ENCODE measurements at places on chromosomes 4 and X.

DNA sequence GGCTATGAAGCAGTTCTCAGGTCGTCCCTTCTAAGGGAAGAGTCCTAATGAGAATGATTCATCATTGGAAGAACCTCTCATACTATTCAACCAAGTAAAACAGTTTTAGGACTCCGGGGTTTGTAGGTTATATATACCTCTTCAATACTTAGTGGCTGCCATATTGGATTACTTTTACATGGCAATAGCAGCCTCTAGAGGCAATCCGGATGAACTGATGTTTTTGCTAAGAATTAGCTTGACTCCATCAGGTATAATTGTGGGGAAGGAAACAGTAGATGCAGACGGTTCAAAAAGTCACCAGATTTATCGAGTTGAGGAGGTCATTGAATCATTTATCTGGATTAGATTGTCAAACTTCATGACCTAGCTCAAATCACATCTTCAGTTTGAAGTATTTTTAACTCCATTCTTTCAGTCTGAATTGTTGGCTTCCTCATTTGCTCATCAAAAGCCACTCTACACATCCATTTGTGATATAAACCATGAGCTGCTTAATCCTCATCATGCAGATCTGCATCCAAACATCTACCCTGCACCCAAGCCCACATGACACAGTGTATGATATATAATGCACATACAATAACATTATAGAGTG lies 28.4 kb downstream of the GUCY1B1 start:
- peak; percentile 13 for DNase-seq

GRCh38 chrX:150779385-150779784 lies 86.2 kb downstream of the MTMR1 start:
- no peak for DNase-seq

DNA sequence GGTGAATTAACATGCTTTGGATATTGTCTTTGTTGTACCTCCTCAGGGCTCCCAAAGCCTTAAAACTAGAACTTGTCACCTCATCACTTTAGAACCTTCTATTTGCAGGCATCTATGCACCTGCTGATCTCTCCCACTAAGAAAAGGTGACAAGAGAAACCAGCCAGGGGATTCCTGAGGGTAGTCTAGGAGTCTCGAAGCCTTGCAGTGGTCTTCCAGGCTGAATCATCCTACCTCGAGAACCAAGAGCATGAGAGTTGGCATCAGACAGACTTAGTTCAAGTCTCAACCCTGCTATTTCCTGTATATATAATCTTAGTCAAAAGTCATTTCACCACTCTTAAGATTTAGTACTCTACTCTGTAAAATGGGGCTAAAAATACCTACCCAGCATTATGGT lies 29.6 kb downstream of the RTL5 start:
- no peak for DNase-seq

- DNase-seq: no peak
Measured at GRCh38 chrX:39894683-39895082, 203.1 kb downstream of the BCOR start.

DNA sequence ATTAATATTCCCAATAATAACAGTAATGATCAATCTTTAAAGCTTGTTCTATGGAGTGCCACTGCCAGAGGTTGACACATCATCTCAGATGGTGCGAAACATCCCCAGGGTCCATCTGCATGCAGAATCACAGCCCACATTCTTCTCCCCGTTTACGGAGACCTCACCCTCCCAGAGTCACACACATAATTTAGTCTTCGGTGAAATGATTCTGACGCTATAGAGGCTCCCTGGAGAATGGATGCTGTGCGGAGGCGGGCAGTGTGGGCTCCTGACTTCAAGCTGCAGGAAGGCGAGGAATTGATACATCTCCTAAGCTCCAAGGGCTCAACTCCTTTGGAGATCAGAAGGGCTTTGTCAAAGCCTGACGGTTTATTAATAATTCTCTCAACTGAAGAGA lies 11.0 kb upstream of the ARHGAP36 start:
- DNase-seq: no peak

DNA sequence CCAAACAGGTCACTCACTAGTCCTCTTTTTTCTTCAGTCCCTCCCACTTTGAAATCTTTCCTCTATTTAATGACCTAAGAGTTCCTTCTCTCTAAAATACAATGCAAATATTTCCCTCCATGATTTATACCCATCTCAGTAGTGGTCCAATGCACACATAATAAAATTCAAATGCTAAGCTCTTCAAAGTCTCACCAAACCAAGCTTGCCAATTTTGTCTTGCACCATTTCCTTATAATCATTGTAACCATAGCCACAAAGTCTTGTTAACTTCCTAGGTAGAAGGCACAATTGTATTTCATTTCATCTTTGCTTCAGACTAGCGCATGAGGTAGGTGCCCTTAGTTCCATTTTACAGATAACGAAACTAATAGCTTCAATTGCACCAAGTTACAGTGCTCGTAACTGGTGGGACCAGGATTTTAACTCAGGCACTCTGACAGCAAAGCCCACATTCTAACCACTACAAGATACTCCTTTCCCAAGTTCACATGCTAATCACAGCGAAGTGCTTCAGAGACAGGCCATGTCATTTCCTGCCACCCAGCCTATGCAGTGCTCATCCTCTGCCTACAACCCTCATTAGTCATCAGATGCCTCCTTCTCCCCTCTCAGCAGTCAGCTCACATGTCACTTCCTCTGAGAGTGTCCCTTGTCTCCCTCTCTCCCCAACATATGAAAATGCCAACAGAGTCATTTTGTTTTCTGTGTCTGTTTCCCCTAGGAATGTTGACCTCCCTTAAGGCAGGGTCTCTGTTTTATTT lies 66.9 kb upstream of the PPARGC1A start:
- no peak for DNase-seq

DNA sequence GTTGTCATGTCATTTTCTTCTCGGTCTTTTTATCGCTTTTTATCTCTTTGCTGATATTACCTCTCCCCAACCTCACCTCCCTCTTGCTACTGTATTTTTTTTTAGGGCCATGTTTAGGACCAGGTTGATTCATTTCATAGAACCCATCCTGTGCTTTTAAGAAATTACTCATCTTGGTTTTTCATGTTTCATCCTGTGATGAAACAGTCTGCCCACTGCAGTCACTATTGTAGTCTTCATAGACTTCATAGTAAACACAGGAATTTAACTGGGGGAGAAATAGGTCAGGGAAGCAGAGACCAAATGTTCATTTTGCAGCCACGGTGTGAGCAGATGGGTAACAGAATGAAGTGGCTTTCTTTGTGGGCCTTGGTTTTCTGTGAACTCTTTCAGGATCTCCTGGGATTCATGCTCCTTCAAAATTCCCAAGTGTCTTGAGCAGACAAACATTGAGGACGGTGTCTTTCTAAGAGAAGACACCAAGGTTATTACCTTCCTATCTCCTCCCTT lies 161.8 kb downstream of the NAA11 start:
- peak; percentile 11 for DNase-seq

DNA sequence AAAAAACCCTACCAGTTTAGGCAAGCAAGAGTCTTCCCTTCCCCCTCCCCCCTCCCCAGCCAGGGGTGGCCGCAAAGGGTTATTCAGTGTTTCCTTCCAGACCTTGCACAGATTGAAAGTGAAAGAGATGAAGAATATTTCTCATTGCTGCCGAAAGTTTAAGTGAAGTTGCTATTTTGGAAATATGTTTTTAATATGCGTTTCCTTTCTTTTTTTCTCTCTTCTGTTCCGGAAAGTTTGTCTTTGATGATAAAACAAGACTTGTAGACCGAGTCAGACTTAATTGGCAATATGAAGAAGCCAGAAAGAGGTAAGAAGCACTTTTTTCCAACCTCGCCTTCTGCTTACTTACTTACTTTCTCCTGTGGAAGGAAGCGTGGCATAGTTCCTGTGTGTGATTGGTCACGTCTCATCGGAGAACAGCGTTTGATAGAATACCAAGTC lies 58.5 kb upstream of the CLCN4 start:
- no peak for DNase-seq

- DNase-seq: no peak
Measured at GRCh38 chr4:119733431-119733830, 104.8 kb upstream of the PDE5A start.

DNA sequence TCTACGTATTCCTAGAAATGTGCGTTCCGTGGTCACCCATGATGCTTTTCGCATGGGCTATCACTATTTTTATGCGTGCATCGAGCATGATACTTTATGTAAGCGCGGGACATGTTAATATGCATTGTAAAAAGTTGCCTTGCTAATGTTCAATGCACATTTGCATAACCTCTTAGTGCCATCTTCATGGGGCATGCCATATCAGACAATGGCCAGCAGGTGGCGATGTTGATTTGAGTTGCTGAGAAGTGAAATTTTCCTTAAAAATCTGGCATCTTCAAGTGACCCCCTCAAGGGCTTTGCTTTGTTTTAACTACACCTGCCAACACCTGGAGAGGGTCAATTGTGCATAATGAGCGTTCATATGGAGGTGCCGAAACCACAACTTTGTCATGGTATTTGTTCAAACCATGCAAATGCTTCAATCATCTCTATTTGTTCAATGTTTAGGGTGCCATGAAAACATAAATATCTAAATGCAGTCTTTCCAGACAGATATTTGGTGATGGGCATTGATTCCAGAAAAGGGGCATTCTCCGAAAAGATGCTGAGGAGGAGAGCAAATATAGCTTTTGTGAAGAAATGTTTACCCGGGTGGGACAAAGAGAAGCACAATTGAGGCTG lies 833.9 kb upstream of the PRKX start:
- DNase-seq: no peak

DNA sequence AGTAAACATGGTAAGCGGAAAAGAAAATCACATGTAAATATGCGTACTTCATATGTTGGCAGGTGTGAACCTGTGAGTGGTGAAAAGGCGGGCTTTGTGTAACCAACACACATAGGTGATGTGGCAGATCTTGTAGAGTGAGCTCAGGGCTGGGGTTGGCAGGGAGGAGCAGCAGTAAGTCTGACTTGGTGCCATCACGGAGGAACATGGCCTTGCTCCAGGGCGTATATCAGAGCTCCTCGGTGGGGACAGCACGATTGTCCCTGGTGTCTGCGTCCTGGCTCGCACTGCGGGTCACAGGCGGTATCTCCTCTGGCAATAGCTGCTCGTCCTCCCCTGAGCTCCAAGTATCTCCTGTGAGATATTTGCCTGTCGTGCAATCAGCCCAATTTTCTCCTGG lies 733.6 kb downstream of the TRIML1 start:
- DNase-seq: no peak

DNA sequence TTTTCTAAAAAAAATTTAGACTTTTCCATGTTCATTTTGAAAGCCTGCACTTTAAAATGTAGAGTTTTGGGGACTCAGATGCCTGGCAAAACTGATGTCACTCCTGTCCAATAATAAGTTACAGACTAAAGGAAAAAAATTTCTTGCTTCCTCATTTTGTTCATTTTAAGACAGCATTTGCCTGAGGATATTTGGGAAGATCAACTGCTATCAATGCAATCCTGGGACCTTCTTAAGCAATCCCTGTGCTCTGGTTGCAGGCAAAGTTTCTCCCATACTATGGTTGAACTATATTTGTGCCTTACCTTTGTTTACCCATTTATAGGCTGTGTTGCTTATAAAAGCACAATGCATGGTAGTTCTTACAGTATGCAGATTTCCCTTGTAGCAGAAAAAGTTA lies 280.4 kb downstream of the CFAP47 start:
- DNase-seq: no peak

DNA sequence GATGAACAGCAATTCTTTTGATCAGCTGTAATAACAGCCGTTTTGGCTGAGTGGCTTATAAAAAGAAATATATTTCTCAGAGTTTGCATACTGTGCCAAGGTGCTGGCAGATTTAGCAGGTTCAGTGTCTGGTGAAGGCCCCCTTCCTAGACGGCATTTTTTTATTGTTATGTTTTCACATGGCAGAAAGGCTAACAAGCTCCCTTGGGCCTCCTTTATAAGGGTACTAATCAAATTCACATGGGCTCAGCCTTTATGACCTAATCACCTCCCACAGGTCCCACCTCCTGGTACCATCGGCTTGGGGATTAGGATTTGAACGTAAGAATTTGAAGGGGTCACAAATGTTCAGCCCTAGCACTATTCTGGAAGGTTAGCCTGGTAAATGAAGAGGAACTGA lies 431.9 kb downstream of the SPOCK3 start:
- DNase-seq: no peak

- DNase-seq: no peak
Measured at GRCh38 chr4:7837597-7838135, 102.0 kb downstream of the AFAP1 start.

GRCh38 chr4:56762484-56763250 lies 58.8 kb downstream of the SPINK2 start:
- DNase-seq: no peak

DNA sequence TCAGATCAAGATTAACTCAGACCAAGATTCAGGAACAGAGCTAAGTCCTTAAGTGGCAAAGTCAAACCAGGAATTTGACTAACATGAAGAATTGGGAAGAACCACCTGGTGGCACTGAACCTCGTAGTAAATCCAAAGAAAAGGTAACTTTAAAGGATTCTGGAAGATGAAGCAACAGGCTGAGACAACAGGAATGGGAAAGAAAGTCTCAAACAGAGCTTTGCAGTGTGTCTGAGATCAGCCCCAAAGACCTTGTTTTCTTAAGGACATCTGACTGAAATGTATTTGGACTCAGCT lies 126.1 kb downstream of the ASB9 start:
- no peak for DNase-seq

DNA sequence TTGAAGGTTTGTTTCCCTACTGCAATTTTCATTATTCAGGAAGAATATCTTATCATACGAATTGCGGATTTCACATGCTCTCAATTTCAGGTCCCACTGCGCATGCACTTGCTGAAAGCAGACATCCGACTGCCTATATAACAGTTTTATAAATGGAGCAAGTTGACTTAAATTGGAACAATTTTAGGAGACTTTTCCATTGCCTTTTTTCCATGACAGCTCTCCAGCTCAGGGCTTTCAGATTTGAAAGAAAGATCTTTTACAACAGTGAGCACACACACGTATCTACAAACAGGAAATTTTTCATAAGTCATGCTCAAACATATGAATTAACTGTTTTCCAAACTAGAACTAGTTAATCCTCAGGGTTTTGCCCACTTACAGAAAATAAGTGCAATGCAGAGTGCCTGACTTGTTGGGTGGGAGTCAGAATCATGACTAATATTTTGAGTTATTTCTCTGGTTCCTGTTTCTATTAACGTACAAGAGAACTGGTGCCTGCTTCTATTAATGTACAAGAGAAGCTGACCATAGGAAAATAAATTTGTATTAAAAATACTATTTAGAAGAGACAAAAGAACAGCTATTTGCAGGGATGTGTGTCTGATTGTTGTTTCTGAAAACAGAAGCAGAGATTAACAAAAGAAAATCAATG lies 137.9 kb downstream of the GPC3 start:
- no peak for DNase-seq
